ENCODE measurements at places on chromosomes 4 and X.
A peak's percentile ranks its signal among the peaks of the same experiment; 100 is the strongest.

DNA sequence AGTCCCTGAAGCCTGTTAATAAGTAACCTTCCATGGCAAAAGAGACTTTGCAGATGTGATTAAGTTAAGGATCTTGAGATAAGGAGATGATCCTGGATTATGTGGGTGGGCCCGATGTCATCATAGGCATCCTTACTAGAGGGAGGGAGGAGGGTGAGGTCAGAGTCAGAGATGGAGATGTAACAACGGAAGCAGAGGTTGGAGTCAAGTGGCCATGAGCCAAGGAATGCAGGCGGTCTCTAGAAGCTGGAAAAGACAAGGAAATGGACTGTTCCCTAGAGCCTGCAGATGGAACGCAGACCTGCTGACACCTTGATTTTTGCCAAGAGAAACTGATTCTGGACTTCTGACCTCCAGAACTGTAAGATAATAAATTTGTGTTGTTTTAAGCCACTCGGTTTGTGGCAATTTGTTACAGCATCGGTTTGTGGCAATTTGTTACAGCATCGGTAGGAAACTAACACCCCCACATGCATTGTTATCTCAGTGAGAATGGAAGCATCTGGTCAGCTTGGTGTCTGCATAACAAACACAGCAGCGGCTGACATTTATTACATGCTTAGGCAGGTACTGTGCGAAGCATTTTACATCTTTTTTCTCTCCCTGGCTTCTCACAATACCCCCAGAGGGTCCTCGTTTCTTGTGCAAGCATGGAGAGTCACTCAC lies 55.6 kb downstream of the CLDN34 start:
- no peak for DNase-seq

GRCh38 chrX:352181-352580 lies 33.6 kb upstream of the GTPBP6 start:
- no peak for DNase-seq

- DNase-seq, result no peak
Observed at GRCh38 chr4:33989820-33990443, 2254.4 kb downstream of the ARAP2 start.

DNA sequence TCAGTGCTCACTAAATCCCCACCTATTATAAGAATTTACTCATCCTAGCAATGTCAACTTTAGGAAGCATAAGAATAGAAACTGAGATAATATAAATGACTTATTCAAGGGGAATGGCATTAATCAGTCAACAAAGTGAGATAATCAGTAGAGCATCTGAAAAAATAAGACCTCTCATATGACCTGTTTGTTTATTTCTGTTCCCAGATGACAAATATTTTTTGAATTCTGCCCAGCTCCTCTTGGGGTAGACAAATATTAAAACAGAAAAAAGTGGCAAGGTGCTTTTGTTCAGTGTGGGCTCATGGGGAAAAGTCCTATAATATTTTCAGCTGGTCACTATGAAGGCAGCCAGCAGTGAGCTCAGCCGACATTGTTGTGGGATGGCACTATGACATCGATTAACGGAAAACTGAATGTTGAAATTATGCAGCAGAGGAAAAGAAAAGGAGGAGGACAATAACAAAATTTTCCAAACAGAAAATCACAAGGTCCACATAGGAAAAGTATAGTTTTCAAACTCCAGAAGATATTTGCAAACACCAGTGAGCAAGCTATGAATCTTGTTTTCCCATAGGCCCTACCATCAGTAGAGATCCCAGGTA lies 109.6 kb downstream of the ANXA3 start:
- DNase-seq, result no peak

DNA sequence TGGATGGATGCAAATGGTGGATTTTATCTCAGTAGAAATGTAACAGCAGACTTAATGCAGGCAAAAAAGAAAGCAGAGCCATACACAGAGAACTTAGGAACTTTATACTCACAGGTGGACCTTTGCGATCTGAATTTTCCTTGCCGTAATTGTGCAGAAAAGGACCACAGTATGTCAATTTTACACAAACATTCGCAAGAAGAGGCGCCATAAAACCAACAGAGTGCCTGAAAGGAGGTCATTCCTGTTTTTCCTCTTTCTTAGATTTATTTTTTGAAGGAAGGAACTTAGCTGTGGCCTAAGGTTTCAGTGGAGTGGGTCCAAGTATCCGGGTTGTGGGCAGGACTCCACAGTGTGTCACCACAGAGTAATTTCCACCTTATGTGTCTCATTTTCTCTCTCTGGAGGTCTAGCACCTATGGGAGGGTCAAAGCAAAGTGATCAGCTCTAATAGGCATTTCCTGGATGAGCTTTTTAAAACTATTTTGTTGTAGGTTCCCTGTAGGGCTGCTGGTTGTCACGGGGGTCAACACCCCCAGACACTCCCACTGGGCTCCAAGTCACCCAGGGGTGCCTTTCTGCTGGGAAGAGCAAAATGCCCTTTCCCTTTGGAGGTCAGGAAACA lies 24.7 kb upstream of the PBDC1 start:
- peak; percentile 32 for DNase-seq

Data from NB4 (cell line).